Activated effector memory CD4-positive, alpha-beta T cell treated with anti-CD3 and anti-CD28 coated beads, Interleukin-2, amount 50 U/mL, for 16 hours (primary cell): ENCODE measurements at places on chromosomes 2 and 18.

- DNase-seq = no peak
Measured at GRCh38 chr18:37398248-37398920, 167.2 kb downstream of the CELF4 start.

GRCh38 chr2:216714376-216714775, 19.0 kb upstream of the IGFBP5 start:
- DNase-seq = no peak

GRCh38 chr2:156346731-156347130, 14.2 kb upstream of the NR4A2 start:
- DNase-seq = no peak

DNA sequence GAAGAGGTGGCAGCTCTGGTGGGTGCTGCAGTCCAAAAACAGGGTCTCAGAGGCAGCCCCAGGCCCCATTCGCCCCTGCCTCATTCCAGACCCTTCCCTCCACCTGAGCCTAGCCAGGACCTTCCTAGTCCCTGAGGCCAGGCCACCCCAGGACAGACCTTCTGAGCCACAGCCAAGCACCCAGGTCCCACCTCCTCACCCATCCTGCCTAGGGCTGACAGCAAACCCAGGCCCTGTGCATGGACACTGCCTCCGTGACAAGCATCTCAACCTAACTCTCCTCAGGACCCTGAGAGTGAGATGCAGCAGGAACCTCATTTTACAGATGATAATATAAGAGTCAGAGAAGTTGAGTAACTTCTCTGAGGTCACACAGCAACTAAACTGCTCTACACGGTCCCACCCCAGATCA, 15.5 kb downstream of the ADRA2B start:
- DNase-seq = peak; percentile 50

- DNase-seq = no peak
Measured at GRCh38 chr2:168801471-168801870, 966 bp upstream of the NOSTRIN start.

DNA sequence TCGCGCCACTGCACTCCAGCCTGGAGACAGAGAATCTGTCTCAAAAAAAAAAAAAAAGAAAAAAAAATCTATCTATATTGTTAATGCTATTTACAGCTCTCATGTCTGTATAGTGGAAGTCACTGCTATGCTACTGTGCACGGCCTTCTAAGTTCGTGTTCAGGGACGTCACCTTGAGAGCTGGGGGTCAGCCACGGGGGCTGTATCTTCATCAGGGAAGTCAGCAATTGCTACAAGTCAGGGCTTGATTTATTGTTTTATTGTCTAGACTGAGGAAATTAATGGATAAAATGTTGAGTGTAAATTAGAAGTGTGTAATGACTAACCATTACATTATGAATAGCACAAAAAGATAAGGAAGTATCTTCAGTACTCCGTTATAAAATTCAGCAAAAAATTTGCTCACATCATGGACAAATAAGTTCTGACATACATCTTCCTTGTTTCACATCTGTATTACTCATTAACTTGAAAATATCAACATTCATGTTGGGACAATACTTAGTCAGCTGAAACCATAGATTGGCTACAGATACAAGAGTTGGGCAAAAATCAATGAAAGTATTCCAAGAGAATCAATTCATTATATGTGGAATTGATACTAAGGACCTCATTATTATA, 136.6 kb upstream of the SEC11C start:
- DNase-seq = no peak

DNA sequence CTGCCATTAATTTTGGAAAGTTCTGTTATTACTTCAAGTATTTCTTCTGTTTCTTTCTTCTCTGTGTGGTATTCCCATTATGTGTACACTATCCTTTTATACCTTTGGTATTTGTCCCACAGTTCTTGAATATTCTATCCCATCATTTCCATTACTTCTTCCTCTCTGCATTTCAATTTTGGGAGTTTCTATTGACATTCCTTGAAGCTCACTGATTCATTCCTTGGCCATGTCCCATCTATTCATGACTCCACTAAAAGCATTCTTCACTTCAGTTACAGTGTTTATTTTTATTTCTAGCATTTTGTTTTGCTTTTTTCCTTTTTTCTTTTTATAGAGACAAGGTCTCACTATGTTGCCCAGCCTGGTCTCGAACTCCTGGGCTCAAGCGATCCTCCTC, 30.3 kb downstream of the PROC start:
- no peak for DNase-seq

- no peak for DNase-seq
Measured at GRCh38 chr18:8786483-8787370, 81.4 kb downstream of the MTCL1 start.

DNA sequence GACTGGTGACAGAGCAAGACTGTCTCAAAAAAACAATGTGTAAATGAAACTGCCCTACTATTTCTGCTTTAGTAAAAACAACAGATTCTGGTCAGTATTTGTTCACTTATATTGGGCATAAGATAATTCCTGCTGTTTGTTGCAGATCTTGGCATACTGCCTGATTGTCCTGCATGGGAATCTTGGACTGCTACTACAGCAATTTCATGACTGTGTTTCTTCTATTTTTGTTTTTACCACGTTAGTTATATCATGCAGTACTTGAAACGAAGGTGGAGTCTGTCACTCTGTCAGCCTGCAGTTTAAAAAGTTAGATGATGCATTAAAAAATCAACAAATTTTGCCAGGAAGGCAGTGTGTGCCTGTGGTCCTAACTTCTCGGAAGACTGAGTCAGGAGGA, 14.2 kb upstream of the CLASP1 start:
- DNase-seq = no peak

GRCh38 chr2:28101892-28102291, 211.4 kb downstream of the BABAM2 start:
- no peak for DNase-seq

GRCh38 chr2:112920923-112921532, 10.1 kb downstream of the IL37 start:
- DNase-seq = no peak

DNA sequence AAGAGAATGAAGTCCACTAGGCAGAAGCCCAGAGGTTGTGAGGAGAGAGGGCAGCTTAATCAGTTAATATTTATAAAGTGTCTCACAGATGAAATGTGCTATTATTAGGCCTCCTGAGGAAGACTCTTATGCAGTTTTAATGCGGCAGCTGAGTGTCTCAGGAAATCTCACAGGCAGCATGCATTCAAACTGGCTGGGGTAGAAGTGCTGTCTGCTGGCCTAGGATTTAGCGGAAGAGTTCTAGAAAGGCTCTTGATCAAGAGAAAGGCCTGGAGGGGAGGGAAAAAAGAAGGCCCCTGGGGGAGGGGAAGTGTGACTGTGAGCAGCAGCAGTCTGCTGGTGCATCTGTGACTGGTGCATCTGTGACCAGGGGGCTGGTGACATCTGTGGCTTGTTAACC, 133.0 kb downstream of the FSHR start:
- DNase-seq = no peak

- no peak for DNase-seq
Measured at GRCh38 chr2:207504513-207505170, 25.1 kb upstream of the CREB1 start.

DNA sequence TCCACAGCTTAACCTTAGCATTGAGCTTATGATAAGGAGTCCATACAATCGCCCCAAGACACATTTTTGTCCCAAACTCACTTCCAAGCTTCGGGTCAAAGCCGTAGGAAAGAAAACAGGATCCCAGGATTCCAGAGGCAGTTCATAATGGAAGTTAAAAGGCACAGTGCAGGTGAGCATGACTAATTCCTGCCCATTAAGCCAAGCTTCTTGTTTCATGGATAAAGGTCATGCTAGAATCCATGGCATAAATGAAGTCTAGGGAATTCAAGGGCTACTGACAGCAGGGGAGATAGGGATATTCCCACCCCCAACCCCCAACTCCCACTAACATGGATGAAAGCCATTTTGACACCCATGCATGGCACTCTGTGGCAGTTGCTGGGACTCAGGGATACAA, 10.2 kb upstream of the INPP4A start:
- DNase-seq = no peak

GRCh38 chr2:207863345-207863744, 93.6 kb upstream of the FZD5 start:
- DNase-seq = no peak

DNA sequence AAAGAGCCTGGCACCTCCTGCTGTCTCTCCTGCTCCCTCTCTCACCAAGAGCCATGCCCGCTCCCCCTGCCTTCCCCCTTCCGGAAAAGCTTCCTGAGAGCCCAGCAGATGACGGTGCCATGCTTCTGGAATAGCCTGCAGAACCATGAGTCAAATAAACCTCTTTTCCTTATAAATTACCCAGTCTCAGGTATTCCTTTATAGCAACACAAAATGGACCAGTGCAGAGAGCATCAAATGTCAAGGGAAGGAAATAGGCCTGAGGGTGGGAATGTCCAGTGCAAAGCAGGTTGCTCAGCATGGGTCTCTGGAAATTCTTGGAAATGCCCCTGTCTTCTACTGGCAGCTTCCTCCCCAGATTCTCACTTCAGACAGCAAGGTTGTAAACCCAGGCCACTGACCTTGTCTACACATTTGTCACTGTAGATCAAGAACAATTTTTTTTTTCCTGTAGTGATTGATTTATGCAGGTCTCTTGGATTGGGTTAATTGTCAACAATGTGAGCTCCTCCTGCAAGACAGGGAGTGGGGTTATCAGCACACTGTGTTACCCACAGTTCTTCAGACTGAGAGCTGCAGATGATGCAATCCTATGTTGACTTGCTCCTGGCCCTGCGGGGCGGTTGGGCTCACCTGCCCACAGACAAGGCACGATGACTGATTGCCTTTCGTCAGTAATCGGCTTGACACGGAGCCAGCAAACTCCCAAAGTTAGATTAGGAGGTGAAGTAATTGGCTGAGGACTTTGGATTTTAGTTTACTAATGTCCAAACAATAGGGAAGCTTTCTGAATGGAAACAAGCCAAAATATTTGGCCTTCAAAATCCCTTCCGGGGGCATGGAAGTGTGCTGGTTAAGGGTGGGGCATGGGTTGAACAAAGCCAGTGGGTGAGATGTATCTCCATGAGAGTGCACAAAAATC, 5.4 kb upstream of the BOD1L2 start:
- DNase-seq = no peak
